ENCODE measurements at places on chromosomes 6 and 20.

- no peak for DNase-seq
These were observed 35.4 kb downstream of the FYN start for GRCh38 chr6:111837641-111838500.

DNA sequence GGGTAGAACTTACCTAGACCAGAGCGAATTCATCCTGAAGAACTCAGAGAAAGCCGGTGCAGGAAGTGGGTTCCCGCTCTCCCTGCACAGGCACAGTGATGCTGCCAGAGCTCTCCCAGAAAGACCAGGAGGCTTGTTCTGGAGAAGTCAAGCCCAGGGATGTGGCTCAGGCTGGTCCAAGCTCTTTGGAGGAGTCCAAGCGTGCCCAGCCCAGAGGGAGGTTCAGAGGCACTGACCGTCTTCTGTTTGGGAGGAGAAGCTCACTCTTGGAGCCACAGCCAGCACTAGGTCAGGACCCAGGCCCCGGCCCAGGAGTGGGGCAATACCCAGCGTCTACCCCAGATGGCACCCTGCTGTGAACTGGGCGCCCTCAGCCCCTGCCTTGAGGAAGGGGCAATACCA is 1.5 kb upstream of the PMEPA1 start:
- no peak for DNase-seq

DNA sequence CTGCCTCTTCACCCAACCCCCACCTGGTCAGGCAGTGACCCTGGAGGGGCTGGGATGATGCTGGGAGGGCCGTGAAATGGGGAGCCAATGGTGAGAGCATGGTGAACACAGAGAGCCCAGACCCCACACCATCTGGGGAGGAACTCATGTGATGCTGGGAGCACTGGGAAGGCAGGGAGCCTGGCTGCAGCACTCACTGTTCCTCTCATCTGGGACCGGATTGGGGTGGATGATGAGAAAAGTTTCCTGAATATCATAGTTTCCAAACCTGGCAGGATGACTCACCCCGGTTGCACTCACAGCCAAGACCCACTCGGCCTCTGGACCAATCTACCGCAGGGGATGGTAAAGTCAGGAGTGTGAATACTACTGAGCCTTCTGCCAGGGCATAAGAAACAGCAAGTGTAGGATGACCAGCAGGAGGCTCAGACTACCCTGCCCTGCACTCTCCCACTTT is 21.8 kb downstream of the ULBP1 start:
- DNase-seq: no peak

GRCh38 chr20:10508468-10509251 is 73.6 kb downstream of the SLX4IP start:
- no peak for DNase-seq

DNA sequence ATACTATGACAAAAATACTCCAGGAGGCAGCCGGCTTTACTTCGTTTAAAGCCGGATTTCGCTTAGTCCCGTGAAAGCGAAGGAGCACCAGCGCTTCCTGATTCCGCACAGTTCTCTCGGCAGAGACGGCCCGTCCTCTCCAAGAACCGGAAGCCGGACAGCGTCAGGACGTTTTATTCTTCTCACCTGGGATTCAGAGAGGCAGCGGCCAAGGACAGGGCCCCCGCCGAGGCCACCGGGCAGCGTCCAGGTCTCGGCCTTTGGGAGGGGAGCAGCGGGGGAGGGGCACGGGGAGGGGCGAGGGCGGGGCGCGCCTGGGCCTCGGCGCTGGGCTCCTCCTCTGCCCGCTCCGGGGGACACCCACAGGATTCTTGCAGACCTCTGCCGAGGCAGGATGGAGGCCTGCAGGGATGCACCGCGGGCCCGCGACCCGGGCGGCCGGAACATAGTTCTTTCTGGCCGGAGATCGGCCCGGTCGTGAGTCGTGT is 2.8 kb upstream of the DIDO1 start:
- DNase-seq: no peak

- no peak for DNase-seq
These were observed 44.4 kb upstream of the PMEPA1 start for GRCh38 chr20:57754190-57754589.

GRCh38 chr6:3868544-3868943 is 19.4 kb downstream of the FAM50B start:
- peak; percentile 51 for DNase-seq

Measured in NCI-H2171 (cell line).